Stimulated activated CD4-positive, alpha-beta T cell treated with anti-CD3 and anti-CD28 coated beads, Interleukin-4, amount 100 ng/mL, for 1 hour (primary cell): ENCODE measurements at places on chromosomes 2 and 18.

DNA sequence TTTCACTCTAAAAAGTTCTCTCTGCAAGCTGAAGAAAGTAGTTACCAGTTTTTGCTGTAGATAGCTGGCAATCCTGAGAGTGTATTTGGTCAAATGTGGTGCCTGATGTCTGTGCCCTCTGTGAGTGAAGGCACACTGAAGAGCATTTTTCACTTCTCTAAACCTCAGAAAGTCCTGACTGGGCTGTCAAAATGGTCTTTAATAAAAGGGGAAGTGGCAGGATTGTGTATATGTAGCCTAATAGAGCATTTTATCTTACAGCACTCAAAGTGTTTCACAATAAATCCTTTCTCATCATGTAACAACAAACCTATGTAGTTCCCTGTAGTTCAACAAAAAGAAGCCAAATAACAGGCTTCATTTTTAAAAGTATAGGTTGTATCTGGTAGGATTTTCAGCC lies 1552.3 kb upstream of the SLC39A10 start:
- DNase-seq, result no peak

- no peak for DNase-seq
Measured at GRCh38 chr18:52715991-52716390, 376.0 kb downstream of the DCC start.

GRCh38 chr2:78535395-78535794 lies 490.1 kb upstream of the REG3G start:
- DNase-seq, result no peak

GRCh38 chr2:223697892-223698645 lies 95.9 kb upstream of the SCG2 start:
- no peak for DNase-seq

DNA sequence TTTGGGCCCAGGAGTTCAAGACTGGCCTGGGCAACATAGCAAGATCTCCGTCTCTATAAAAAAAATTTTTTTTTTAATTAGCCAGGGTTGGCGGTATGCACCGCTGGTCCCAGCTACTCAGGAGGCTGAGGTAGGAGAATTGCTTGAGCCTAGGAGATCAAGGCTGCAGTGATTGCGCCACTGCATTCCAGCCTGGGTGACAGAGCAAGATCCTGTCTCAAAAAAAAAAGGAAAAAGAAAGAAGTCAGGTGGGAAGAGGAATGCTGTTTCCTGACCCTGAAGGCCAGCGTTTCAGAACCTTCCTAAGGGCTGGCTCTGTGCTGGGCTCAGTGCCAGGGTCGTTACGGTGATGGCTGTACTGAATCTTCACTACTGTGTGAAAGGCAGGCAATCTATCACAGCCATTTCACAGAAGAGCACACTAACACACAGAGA lies 35.0 kb upstream of the AGAP1 start:
- no peak for DNase-seq

GRCh38 chr2:157592948-157593347 lies 35.7 kb downstream of the ACVR1C start:
- DNase-seq, result no peak

GRCh38 chr2:109144721-109145120 lies 15.7 kb downstream of the SH3RF3 start:
- no peak for DNase-seq

GRCh38 chr18:51195086-51195450 lies 2.4 kb downstream of the MEX3C start:
- no peak for DNase-seq

DNA sequence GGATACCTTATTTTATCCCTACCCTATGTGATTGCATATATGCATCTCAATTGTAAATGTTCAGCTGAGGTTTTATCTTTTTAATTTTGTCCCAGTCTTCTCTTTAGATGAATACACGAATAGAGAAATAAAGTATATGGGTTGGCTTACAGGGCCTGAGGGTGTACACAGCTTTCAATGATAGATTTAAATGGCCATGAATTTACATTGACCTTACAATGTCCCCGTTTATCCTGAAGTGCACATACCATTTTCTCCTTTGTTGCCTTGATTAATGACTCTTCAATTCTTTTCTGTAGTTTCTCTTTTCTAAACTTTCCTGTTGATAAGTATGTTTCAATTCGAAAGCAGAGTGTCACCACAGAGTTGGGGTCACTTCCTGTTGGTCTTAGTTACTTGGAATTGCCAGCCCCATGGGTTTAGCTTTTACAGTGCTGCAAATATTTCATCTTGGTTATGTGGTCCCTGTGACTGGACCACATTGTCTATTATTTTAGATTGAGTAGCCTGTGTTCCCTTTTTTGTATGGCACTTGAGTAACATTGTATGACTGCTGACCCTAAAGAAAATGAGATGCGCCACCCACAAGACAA lies 1616.3 kb upstream of the ACVR2A start:
- no peak for DNase-seq

DNA sequence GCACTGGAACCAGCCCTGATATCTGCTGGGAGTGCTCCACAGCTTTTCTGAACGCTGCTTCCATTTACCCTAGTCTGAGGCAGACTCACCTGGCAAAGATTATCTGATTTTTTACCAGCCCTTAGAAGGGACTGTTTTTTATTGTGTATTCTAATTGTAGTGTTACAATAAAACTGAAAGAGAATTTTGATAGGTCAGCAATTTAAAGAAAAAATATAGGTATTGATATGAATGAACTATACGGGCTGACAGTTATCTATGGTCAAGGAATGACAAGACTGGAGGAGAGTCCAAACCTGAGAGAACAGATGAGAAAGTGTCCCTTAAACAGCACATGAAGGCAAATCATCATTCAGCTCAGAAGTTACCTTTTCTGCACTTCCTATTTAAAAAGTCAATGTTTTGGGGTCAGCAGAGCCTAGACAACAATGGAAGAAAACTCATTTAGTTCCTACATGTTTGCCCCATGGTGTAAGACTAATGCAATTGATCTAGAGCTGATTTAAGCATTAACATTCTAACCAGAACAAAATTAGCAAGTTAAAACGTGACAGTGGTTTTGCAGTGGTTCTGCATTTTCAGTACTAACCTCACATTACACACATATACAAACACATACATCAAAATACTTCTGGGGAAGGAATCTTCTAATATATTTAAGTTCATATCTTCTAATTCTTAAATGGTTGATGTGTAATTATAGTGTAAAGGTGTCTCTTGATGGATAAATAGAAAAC lies 500.9 kb downstream of the TGIF1 start:
- no peak for DNase-seq

DNA sequence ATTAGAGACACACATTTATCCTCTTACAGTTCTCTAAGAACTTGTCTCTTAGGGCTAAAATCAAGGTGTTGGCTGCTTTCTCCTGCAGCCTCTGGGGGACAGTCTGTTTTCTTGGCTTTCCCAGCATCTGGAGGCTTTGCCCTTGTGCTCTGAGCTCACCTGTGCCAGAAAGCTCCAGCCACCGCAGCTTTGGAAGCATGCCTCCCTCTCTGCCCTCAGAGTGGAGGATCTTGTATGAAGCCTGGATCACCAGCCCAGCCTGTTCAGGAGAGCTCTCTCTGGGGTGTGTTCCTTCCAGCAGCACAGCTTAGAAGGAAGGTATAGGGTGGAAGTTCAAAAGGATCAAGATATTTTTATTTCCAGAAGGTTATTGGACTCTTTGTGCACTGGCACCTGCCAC lies 53.1 kb upstream of the TPO start:
- no peak for DNase-seq
